ENCODE measurements at places on chromosomes 13 and 19.

DNA sequence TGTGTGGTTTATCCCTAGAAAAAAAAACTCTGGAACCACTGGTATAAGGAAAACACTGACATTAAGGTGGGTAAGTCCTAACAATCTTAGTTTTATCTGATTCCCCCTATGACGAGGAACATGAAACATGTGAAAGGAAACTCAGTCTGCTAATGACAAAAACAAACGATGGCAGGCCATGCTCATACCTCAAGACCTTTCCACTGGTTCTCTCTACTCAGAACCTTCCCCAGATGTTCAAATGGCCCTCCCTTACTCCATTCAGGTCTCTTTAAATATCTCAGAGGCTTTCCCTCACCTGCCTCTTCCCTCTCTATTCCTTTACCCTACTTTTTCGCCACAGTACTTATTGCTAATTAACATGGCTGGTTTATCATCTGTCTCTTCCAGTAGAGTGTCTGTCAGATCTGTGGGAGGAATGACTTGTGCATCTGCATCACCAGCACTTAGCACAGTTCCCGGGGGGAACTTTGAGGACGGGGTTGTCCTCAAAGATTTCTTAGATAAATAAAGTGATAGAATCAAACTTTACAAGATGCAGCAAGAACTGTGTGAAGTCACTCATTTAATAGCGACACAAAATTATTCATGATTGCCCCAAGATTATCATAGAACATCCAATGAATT lies 1.5 kb downstream of the TUBGCP3 start:
- no peaks in the 10 kb centered on the region for H3K36me3 ChIP-seq
- H3K27ac ChIP-seq: peak overlapping the region; percentile 93
- no peaks in the 10 kb centered on the region for H3K27me3 ChIP-seq
- no peak for DNase-seq
- peak overlapping the region; percentile 94 for H3K4me3 ChIP-seq

DNA sequence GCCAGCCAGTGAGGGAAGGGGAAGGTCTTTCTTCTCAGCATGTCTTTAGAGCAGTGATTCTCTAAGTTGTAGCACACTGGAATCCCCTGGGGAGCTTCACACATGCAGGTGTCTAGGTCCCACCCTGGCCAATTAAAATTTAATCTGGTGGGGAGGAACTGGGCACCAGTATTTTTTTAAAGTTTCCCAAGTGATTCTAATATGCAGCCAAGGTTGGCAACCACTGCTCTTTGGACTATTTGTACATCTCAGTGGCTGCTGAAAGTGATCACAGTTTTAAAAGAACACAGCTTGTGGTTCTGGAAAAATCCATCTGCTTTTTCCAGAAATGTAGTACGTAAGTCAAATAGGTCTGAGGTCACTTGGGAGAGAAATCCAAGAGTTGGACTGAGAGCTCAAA lies 10.7 kb upstream of the KATNAL1 start:
- peaks cover 7% of the 10 kb centered on the region for H3K36me3 ChIP-seq
- DNase-seq: no peak
- peaks cover 15% of the 10 kb centered on the region for H3K4me1 ChIP-seq
- H3K4me3 ChIP-seq: no peak overlapping the region
- H3K27me3 ChIP-seq: no peaks in the 10 kb centered on the region

DNA sequence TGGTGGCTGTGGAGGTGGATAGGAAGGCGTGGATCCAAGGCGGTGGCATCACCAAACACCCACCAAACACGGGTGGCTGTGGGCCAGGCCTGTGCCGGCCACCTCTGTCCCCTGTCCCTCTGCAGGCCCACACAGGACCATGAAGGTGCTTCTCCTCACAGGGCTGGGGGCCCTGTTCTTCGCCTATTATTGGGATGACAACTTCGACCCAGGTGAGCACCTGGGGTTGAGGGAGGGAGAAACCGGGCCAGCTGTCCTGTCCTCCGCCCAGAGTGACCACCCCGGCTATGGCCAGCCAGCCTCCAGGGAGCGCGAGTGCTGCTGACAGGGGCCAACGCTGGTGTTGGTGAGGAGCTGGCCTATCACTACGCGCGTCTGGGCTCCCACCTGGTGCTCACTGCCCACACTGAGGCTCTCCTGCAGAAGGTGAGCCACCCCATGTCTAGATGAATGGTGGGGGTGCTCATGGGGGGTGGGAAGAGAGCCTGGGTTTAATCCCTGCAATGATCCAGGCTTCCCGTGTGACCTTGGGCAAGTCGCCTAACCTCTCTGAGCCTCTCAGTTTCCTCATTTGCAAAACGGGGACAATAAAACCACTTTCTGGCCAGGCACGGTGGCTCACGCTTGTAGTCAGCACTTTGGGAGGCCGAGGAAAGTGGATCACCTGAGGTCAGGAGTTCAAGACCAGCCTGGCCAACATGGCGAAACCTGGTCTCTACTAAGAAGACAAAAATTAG lies 4.0 kb downstream of the HSD11B1L start:
- H3K4me3 ChIP-seq: no peak overlapping the region
- no peaks in the 10 kb centered on the region for H3K27me3 ChIP-seq
- no peak for DNase-seq
- H3K27ac ChIP-seq: peak overlapping the region; percentile 10

DNA sequence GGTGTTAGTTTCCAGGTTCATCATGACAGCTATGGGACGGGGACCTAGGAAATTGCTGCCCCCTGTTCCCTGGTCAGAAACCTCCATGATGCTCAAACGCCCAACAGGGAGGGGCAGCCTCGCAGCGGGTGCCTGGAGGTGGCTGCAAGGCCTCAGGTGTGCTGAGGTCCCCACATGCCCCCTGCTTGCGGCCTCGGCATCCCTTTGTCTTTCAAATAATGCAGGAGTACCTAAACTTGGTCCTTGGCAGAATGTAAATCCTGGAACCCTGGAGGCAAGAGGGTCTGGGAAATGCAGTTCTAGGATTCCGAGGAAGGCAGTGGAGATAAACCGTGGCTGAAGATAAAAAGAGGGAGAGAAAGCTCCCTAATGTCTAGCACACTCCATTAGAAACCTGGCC lies 52.4 kb downstream of the SKA3 start:
- H3K27ac ChIP-seq: no peak overlapping the region
- no peak overlapping the region for H3K4me3 ChIP-seq
- DNase-seq: no peak
- H3K4me1 ChIP-seq: no peaks in the 10 kb centered on the region
- H3K27me3 ChIP-seq: peaks cover 7% of the 10 kb centered on the region
- H3K36me3 ChIP-seq: no peaks in the 10 kb centered on the region

DNA sequence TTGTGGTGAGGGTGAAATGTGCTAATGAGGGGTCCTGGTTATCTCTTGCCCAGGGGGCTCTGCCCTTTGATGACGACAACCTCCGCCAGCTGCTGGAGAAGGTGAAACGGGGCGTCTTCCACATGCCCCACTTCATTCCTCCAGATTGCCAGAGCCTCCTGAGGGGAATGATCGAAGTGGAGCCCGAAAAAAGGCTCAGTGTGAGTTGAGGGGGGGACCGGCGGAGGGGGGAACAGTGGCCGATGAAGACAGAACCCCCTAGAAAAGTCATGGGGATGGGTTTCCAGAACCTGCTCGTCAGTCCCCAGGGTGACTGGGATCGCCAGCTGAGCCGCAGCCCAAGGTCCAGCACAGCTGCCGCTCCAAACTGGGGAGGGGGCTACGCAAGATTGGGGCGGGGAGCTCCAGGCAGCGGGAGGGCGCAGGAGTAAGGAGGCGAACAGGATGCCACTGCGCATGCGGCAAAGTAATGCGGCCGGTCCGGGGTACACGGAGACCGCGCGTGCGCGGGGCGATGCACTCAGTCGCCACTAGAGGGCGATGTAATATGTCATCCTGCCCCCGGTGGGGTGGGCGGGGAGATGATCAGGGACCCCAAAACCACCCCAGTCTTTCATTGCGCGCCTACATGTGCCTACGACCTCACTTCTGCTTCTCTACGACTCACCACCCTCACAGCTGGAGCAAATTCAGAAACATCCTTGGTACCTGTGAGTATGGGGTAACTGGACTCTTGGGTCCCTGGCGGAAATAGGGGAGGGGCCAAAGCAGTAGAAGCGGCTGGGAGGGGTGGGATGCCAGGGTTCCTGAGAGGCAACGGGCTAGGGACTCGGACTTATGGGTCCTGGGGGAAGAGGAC lies 17.9 kb downstream of the BRSK1 start:
- peaks cover 8% of the 10 kb centered on the region for H3K4me1 ChIP-seq
- DNase-seq: peak; percentile 86
- H3K27me3 ChIP-seq: no peaks in the 10 kb centered on the region

GRCh38 chr13:45143346-45143751 lies 23.0 kb downstream of the GTF2F2 start:
- H3K27me3 ChIP-seq: no peaks in the 10 kb centered on the region
- peaks cover 30% of the 10 kb centered on the region for H3K4me1 ChIP-seq
- H3K4me3 ChIP-seq: no peak overlapping the region
- peak overlapping the region; percentile 57 for H3K27ac ChIP-seq
- DNase-seq: no peak
- H3K36me3 ChIP-seq: peaks cover 9% of the 10 kb centered on the region

DNA sequence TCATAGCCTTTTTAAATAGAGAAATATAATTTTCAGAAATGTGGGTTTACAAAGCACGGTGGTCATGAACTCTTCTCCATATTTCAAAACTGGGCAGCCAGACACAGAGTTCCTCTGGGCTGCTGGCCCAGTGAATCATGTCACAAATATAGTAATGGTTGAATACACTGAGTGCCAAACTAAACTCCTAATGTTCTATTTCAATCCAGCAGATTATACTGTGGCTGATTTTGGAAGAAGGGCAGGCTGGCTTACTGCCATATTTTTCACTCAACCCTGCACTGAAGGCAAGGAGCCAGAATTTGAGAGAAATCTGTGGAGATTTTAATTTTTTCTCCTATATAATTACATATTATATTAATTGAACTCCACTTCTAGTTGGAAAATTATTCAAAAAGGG lies 17.0 kb upstream of the PRR20A start:
- no peak overlapping the region for H3K4me3 ChIP-seq
- H3K36me3 ChIP-seq: no peaks in the 10 kb centered on the region
- H3K27ac ChIP-seq: no peak overlapping the region
- no peaks in the 10 kb centered on the region for H3K4me1 ChIP-seq

DNA sequence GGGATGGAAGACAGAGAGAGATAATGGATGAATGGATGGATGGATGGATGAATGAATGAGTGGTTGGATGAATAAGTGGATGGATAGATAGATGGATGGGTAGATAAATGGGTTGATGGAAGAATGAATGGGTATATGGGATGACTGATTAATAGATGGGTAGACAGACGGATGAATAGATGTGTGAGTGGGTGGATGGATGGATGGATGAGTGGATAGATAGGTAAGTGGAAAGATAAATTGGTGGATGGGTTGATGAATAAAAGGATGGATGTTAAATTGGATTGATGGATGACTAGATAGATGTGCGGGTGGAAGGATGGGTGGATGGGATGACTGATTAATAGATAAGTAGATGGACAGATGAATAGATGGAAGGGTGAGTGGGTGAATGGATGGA lies 1.4 kb downstream of the CASP14 start:
- peaks cover 8% of the 10 kb centered on the region for H3K36me3 ChIP-seq
- no peak overlapping the region for H3K4me3 ChIP-seq
- no peak for DNase-seq
- H3K4me1 ChIP-seq: no peaks in the 10 kb centered on the region

DNA sequence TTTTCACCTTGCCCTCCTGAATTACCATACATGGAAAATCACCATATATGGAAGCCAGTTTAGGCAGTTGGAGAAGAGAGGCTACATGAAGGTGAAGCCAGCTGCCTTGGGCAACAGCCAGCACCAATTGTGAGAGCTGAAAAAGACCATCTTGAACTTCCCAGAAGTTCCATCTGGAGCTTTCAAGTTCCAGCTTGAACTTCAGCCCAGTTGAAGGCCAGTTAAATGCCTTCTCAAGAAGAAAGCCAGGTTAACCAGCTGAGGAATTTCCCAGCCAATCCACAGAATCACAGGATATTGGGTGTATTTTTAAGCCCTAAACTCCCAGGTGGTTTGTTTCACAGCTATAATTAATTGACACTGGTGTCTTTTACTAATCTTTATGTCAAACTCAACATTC lies 713.6 kb upstream of the MIR17HG start:
- H3K27ac ChIP-seq: no peak overlapping the region
- no peak overlapping the region for H3K4me3 ChIP-seq
- H3K36me3 ChIP-seq: no peaks in the 10 kb centered on the region
- H3K27me3 ChIP-seq: no peaks in the 10 kb centered on the region

- H3K4me3 ChIP-seq: no peak overlapping the region
- no peaks in the 10 kb centered on the region for H3K4me1 ChIP-seq
- no peak for DNase-seq
- no peak overlapping the region for H3K27ac ChIP-seq
These were observed 873.0 kb downstream of the OLFM4 start for GRCh38 chr13:53901593-53901992.

DNA sequence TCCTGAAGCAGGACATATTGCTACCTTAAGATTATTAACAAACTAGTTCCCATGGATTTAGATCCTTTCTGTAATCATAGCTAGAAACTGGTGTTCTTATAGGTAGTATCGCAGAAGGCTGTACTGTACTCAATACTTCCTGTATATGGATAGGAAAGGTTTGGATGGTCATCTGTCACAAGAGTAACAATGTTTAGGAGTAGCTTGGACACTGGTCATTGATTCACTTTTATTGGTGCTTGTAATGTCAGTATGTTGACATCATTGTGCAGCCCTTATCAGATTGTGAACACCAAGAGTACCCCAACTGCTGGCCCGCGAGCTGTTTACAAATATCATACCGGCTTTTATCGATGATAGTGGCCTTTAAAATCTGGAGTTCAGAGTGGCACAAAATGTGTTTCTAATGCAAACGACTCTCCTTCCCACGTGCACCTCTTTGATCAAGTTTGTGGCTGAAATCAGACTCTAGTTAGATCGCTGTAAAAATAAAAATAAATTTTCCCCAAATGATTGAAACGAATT lies 605 bp upstream of the CDK8 start:
- DNase-seq: no peak
- peak overlapping the region; percentile 99 for H3K4me3 ChIP-seq
- H3K4me1 ChIP-seq: peaks cover 20% of the 10 kb centered on the region

- H3K27ac ChIP-seq: no peak overlapping the region
- peaks cover 11% of the 10 kb centered on the region for H3K27me3 ChIP-seq
- H3K4me3 ChIP-seq: no peak overlapping the region
These were observed 35.0 kb downstream of the FLT1 start for GRCh38 chr13:28459911-28460310.

DNA sequence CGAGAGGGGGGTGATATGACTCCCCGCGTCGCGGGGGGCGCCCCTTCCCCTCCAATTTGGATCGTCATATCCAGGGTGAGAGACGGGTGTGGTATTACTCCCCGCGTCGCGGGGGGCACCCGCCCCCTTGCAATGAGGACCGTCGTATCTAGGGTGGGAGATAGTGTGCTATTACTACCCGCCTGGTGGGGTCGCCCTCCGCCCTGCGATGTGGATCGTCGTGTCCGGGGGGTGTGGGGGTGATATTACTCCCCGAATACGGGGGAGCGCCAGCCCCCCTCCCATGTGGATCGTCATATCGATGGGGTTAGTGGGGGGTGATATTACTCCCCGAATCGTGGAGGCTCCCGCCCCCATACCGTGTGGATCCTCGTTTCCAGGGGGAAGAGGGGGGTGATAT lies 29.2 kb upstream of the RGCC start:
- peak; percentile 32 for DNase-seq
- H3K36me3 ChIP-seq: no peaks in the 10 kb centered on the region
- peaks cover 17% of the 10 kb centered on the region for H3K27me3 ChIP-seq
- no peak overlapping the region for H3K27ac ChIP-seq
- peaks cover 10% of the 10 kb centered on the region for H3K4me1 ChIP-seq

GRCh38 chr19:18417250-18418028 lies 1.8 kb upstream of the SSBP4 start:
- H3K27me3 ChIP-seq: no peaks in the 10 kb centered on the region
- no peak for DNase-seq
- H3K27ac ChIP-seq: peak overlapping the region; percentile 83
- H3K4me1 ChIP-seq: peaks cover 60% of the 10 kb centered on the region
